ENCODE measurements at places on chromosomes 7 and 10.
A peak's percentile ranks its signal among the peaks of the same experiment; 100 is the strongest.

DNA sequence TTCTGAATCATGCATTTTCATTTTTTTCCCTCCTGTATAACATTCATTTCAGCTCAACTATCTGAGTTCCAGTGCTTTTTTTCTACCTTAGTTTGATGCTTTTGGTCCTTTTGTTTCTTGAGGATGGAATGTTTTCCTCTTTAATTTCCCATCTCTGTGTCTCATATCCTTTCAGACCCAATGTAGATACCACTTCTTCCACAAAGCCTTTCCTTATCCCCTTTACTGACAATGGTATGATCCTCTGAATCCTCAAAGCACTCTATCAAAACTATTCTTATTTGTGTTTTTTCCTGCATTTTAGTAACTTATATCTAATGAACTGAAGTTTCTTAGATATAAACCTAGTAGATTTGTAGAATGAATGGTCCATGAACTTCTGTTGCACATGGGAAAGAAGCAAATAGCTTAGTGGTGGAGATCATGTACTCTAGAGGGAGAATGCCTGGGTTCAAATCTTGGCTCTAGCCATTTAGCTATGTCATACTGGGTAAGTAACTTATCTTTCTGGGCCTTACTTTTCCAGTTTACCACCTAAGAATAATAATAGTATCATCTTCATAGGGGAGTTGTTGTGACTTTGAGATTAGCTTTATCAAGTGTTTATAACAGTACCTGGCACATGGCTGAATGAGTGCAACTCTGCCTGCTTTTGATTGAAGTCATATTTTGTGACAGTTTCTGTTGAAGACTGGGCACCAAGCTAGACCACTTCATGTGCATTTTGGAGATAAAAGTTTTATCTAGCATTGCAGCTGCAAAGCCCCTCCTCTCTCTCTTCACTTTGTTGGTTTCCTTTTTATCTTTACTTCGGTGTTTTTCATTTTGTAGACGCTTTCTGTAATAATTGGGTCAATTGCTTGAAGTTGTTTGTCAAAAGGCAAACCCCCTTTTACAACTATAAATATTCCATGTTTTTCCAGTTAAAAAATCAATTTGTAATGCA is 18.5 kb downstream of the STAM start:
- no peak for DNase-seq

GRCh38 chr7:45241339-45242109 is 83.9 kb downstream of the RAMP3 start:
- no peak for DNase-seq

DNA sequence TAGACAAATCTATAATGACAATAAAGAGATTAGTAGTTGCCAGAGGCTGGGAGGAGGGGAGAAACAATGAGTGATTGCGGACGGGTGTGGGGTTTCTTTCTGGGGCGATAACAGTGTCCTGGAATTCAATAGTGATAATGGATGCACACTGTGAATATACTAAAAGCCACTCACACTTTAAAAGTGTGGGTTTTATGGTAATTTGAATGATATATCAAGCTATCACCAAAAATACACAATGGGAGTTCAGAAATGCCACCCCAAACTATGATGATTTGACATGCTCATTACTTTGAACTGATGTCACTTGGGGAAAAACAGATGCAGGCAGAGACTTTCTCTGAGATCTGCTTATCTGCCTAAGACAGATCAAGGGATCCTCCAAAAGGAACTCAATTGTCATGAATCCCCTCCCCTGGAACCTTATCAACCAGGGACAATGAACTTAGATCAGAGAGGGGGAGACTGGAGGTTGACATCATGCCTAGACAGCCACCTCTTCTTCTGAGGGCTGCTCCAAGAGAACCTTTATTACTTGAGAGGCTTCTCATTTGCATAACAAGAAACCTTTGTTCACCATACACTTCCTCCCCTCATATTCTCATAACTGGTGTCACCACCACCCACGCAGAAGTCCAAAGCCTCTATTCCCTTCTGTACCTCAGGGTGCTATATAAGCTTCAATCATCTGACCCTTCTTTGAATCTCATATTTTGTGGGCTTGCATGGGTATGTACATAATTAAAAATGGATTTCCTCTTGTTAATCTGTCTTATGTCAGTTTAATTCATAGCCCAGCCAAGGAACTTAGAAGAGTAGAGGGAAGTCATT is 14.8 kb upstream of the ZC3HAV1 start:
- peak; percentile 63 for DNase-seq

DNA sequence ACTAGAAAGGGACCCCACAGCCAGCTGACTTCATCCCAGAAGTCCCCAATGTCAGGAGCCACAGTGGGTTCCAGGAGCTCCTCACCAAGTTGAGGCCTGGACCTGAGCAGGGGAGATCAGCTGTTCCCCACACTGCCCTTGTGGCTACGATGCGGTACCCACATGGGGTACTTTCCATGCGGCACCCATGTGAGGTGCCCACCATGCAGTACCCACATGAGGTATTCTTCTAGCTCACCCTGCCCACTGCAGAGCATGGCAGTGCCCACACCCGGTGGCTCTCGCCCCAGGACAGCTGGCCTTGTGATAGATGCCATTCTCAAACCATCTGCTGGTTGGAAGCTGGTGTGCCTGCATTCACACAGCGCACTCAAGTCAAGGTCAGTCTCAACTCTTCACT is 136.3 kb upstream of the PDE1C start:
- DNase-seq = no peak

DNA sequence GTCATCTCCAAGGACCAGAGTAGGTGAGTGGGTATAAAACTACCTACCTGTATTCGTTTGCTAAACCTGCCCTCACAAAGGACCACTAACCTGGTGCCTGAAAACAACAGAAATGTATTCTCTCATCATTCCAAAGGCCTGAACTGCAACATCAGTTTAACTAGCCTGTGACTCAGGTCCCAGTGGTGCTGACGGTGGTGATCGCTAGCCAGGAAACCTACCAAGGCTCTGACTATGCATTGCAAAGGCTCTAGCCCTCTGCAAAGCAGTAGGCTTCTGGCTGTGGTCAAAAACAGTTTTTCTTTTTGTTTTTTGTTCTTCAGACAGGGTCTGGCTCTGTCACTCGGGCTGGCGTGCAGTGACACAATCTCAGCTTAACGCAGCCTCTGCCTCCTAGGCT is 107.5 kb downstream of the NPTX2 start:
- no peak for DNase-seq

DNA sequence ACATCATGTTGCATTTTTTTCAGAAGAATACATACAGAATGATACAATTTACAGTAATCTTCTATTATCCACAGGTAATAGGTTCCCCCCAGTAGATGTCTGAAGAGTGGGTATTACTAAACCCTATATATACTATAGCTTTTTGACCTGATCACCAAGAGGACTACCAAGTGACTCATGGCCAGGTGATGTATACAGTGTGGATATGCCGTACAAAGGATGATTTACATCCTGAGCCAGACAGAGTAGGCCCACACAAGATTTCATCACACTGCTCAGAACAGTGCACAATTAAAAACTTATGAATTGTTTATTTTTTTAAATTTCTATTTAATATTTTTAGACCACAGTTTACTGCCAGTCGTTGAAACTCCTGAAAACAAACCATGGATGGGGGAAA is 70.6 kb downstream of the STEAP1B start:
- no peak for DNase-seq

- DNase-seq = peak; percentile 30
Measured at GRCh38 chr7:23346316-23346715, 47.2 kb downstream of the MALSU1 start.

- peak; percentile 34 for DNase-seq
Measured at GRCh38 chr7:47100817-47101435, 481.0 kb downstream of the TNS3 start.

GRCh38 chr10:91762878-91763277 is 35.3 kb upstream of the TNKS2 start:
- DNase-seq = no peak

GRCh38 chr7:31603046-31603445 is 84.0 kb upstream of the PPP1R17 start:
- DNase-seq = no peak

DNA sequence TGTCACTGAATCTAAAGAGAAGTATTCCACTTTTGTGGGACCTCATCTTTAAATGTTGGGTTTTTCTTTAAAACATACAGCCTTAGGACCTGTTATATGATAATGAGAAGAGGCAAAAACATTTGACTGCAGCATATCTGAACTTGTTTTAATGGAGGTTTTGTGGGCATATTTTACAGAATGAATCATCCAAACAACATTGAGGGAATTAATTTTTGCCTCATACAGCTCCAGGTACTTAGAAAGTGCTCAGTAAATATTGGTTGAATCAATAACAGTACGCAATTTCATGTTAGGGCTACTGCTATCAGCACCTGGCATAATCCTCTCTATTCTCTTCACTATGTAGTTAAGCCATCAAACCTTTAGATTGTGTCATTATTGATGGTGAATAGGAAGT is 115.9 kb downstream of the MALRD1 start:
- DNase-seq = no peak

GRCh38 chr10:30029164-30029871 is 30.1 kb downstream of the JCAD start:
- no peak for DNase-seq

- DNase-seq = no peak
Measured at GRCh38 chr7:91005024-91005423, 259.2 kb upstream of the FZD1 start.

- peak; percentile 83 for DNase-seq
Measured at GRCh38 chr10:88707429-88708155, 1.5 kb downstream of the LIPK start.
